Placental pericyte (primary cell): ENCODE measurements at places on chromosomes 7 and 10. TPM values are rescaled to one million over a fixed set of nuclear protein-coding genes. Genes with fewer than 3 reads are reported as not detected.

Gene HOXA5
- total RNA-seq = under 0.01 and 3.4 TPM in 2 replicates

Gene SAP25
- 0.72 TPM in 1 of 2 replicates, not detected in the other for total RNA-seq

Gene NKX1-2
- not detected in 2 replicates for total RNA-seq

Gene CPA2
- 0.22 TPM in 1 of 2 replicates, not detected in the other for total RNA-seq

Gene EGR2
- total RNA-seq = 4.4 and 14.6 TPM in 2 replicates

Gene BTBD16
- total RNA-seq = not detected in 2 replicates

Gene MYL10
- not detected in 2 replicates for total RNA-seq

Gene PTEN
- total RNA-seq = 124 and 150 TPM in 2 replicates

Gene PTN
- 5.9 and 9.6 TPM in 2 replicates for total RNA-seq

Gene SEMA3D
- 1.3 and 1.6 TPM in 2 replicates for total RNA-seq

Gene DGKI
- total RNA-seq = 2.6 and 10.0 TPM in 2 replicates

Gene SPDYE2B
- not detected in 2 replicates for total RNA-seq

Gene CUEDC2
- 26.9 and 51.2 TPM in 2 replicates for total RNA-seq

Gene HTRA1
- 14.0 and 73.4 TPM in 2 replicates for total RNA-seq

Gene CREB5
- 5.5 and 6.4 TPM in 2 replicates for total RNA-seq

Gene DGKB
- not detected in 2 replicates for total RNA-seq

Gene CNPY1
- not detected in 2 replicates for total RNA-seq

Gene ACTL6B
- not detected in 2 replicates for total RNA-seq

Gene TAS2R41
- total RNA-seq = 0.29 TPM in 1 of 2 replicates, not detected in the other

Gene CCDC172
- total RNA-seq = not detected in 2 replicates

Gene NET1
- total RNA-seq = 9.6 and 51.8 TPM in 2 replicates

Gene CARD11
- total RNA-seq = 0.88 and 1.0 TPM in 2 replicates

Gene CACNB2
- total RNA-seq = under 0.01 and 0.14 TPM in 2 replicates

Gene CCL24
- total RNA-seq = 0.44 TPM in 1 of 2 replicates, not detected in the other

Gene TRIL
- total RNA-seq = 0.22 and 2.7 TPM in 2 replicates

Gene PNLIPRP3
- total RNA-seq = not detected in 2 replicates

Gene NPFFR1
- not detected in 2 replicates for total RNA-seq

Gene WNT8B
- not detected in 2 replicates for total RNA-seq

Gene NAT16
- total RNA-seq = not detected in 2 replicates

Gene LANCL2
- 21.3 and 30.4 TPM in 2 replicates for total RNA-seq

Gene LFNG
- total RNA-seq = 0.88 and 6.9 TPM in 2 replicates

Gene ADAM22
- under 0.01 and 0.86 TPM in 2 replicates for total RNA-seq

Gene ZNF467
- total RNA-seq = 0.72 and 4.8 TPM in 2 replicates

Gene OR2A12
- total RNA-seq = not detected in 2 replicates

Gene OR2A1
- 0.14 TPM in 1 of 2 replicates, not detected in the other for total RNA-seq

Gene SRRM3
- total RNA-seq = 0.57 and 0.66 TPM in 2 replicates

Gene CPA5
- total RNA-seq = not detected in 2 replicates

Gene GDF2
- total RNA-seq = 0.14 TPM in 1 of 2 replicates, not detected in the other

Gene SLC29A4
- 1.0 and 1.8 TPM in 2 replicates for total RNA-seq

Gene GJD4
- total RNA-seq = not detected in 2 replicates

Gene PLAC9
- total RNA-seq = 0.29 and 0.44 TPM in 2 replicates
